Stomach (tissue), 19 donors: ENCODE measurements at places on chromosomes 4 and X.

GRCh38 chrX:125132274-125132673 is 187.4 kb upstream of the TEX13C start:
- DNase-seq: no peak

GRCh38 chrX:33307911-33308354 is 96.6 kb upstream of the DMD start:
- DNase-seq: no peak

GRCh38 chr4:106039796-106040195 is 144.5 kb downstream of the NPNT start:
- peak; percentile 62 for DNase-seq

- peak; percentile 78 for DNase-seq
Measured at GRCh38 chr4:82017680-82018079, 356.1 kb downstream of the HNRNPD start.
